ENCODE measurements at places on chromosomes 5 and 9.

GRCh38 chr5:139116100-139116655, 82.0 kb downstream of the SIL1 start:
- DNase-seq = no peak

DNA sequence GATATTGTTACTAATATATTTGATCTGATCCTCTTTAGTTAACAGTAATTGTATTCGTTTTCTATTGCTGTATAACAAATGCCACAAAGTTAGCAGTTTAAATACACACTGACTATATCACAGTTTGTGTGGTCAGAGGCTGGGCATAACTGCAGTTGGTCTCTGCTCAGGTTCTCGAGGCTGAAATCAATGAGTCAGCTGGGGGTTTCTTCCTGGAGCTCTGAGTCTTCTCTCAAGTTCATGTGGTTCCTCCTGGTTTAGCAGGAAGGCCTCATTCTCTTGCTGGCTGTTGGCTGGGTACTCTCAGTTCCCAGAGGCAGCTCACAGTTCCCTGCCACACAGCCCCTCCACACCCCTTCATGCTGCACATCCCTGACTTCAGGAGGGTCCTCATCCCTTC, 20.7 kb downstream of the COL23A1 start:
- DNase-seq = no peak

GRCh38 chr5:116534964-116535651, 39.5 kb downstream of the SEMA6A start:
- DNase-seq = no peak

- DNase-seq = no peak
These were observed 23.3 kb upstream of the STOM start for GRCh38 chr9:121393318-121393717.

- DNase-seq = no peak
These were observed 51.2 kb downstream of the RAD23B start for GRCh38 chr9:107334103-107334776.

DNA sequence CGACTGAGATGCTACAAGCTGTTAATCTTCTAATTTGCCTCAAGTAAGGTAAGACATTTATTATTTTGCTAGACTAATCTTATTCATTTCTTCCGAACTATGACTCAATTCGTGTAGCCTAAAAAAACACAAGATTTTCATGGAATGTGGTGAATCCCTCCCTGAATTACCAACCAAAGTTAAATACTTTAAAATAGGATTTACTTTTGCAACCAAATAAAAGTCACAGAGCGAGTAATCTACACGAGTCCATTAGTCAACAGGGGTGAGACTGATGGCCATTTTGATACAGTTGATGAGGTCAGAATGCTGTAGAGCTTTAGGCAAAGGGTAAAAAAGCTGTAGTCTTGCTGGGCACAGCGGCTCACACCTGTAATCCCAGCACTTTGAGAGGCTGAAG, 13.1 kb upstream of the BNC2 start:
- no peak for DNase-seq

- DNase-seq = no peak
These were observed 1.8 kb downstream of the MRPL36 start for GRCh38 chr5:1797855-1798254.
